Prostate gland (tissue), 2 donors: ENCODE measurements at places on chromosomes 7 and 10. TPM values are rescaled to one million over a fixed set of nuclear protein-coding genes. Genes with fewer than 3 reads are reported as not detected.
A peak's percentile ranks its signal among the peaks of the same experiment; 100 is the strongest.

- H3K4me3 ChIP-seq = no peak overlapping the region
- no peak for DNase-seq
- no peak overlapping the region for H3K27ac ChIP-seq
Measured at GRCh38 chr10:30705101-30705624, 75.6 kb upstream of the LYZL2 start.

DNA sequence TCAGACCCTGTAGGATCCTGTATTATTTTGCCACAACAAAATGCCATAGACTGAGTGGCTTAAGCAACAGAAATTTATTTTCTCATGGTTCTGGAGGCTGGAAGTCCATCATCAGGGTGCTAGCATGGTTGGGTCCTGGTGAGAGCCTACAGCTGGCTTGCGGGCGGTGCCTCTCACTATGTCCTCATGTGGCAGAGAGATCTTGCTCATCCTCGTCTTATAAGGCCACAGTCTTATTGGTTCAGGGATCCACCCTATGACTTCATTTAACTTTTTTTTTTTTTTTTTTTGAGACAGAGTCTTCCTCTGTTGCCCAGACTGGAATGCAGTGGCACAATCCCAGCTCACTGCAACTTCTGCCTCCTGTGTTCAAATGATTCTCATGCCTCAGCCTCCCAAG is 90.9 kb downstream of the LSM5 start:
- no peak for DNase-seq
- H3K27me3 ChIP-seq = no peaks in the 10 kb centered on the region
- no peaks in the 10 kb centered on the region for H3K4me1 ChIP-seq
- no peaks in the 10 kb centered on the region for H3K36me3 ChIP-seq
- no peak overlapping the region for H3K27ac ChIP-seq

GRCh38 chr7:99559175-99559915 is 903 bp downstream of the ZNF655 start:
- H3K4me1 ChIP-seq = no peaks in the 10 kb centered on the region
- DNase-seq = no peak
- peak overlapping the region; percentile 96 for H3K27ac ChIP-seq

GRCh38 chr7:70132852-70133690 is 534.8 kb downstream of the AUTS2 start:
- no peak overlapping the region for H3K4me3 ChIP-seq
- H3K27me3 ChIP-seq = no peaks in the 10 kb centered on the region
- H3K27ac ChIP-seq = no peak overlapping the region
- DNase-seq = no peak

- H3K27ac ChIP-seq = no peak overlapping the region
- no peak for DNase-seq
- H3K36me3 ChIP-seq = no peaks in the 10 kb centered on the region
- H3K4me1 ChIP-seq = no peaks in the 10 kb centered on the region
- no peak overlapping the region for H3K4me3 ChIP-seq
- H3K27me3 ChIP-seq = no peaks in the 10 kb centered on the region
Measured at GRCh38 chr7:13508586-13508985, 480.9 kb downstream of the ETV1 start.

- H3K27me3 ChIP-seq = no peaks in the 10 kb centered on the region
- peak; percentile 51 for DNase-seq
- H3K4me1 ChIP-seq = no peaks in the 10 kb centered on the region
Measured at GRCh38 chr7:126937171-126937570, 315.6 kb downstream of the GRM8 start.

DNA sequence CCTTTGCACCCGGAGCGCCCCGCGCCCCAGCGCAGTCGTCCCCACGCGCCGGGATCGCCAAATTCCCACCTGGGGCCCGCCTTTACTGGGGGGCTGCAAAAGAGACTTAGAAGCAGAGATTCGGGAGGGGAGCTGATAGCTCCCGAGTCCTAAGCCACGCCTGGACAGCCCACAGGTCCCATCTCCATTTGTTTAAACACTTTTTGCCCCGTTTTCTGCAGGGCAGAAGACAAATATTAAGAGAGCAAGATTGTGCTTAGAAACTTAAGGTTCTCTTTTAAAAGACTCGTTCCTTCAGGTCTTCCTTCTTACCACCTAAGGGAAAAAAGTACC is 299.1 kb upstream of the NFE2L3 start:
- no peak overlapping the region for H3K4me3 ChIP-seq
- H3K36me3 ChIP-seq = no peaks in the 10 kb centered on the region

DNA sequence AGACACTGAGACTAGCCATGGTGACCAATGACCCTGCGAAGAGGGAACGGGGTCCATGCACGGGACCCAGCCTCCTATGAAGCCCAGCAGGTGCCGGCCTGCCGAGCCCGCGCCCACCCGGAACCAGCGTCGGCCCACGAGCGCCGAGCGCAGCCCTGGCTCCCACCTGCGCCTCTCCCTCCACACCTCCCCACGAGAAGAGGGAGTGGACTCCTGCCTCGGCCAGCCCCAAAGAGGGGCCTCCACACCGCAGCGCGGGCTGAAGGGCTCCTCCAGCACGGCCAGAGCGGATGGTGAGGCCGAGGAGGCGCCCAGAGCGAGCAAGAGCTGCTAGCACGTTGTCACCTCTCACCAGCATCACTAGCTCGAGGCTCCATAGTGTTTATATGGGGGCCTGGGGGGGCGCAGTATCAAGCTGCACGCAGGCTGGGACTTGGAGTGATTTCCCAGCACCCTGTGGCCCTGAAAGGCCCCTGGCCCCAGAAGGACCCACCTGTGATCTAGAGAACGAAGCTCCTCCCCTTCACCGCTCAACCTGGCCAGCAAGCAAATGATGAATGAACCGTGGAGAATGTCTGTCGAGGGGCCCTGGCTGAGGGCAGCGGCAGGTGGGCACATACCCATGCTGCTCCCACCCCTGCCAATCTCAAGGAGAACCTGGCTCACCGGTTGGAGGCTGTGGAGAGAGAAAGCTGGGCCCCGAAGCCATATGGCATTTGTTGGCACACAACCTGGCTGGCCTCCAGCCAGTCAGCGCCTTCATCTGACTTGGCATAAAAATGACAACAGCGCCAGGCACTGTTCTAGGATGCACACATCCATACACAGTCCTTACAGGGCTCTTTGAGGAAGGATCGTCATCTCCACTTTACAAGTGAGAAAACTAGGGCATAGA is 30.7 kb downstream of the GHRHR start:
- no peak for DNase-seq
- no peak overlapping the region for H3K4me3 ChIP-seq
- no peaks in the 10 kb centered on the region for H3K27me3 ChIP-seq

- H3K36me3 ChIP-seq = no peaks in the 10 kb centered on the region
- H3K27me3 ChIP-seq = no peaks in the 10 kb centered on the region
- H3K27ac ChIP-seq = no peak overlapping the region
- no peaks in the 10 kb centered on the region for H3K4me1 ChIP-seq
- H3K4me3 ChIP-seq = no peak overlapping the region
Measured at GRCh38 chr7:155938129-155938528, 125.9 kb upstream of the SHH start.

GRCh38 chr10:48506147-48506917 is 98.5 kb downstream of the ARHGAP22 start:
- no peak overlapping the region for H3K27ac ChIP-seq
- no peaks in the 10 kb centered on the region for H3K4me1 ChIP-seq
- no peaks in the 10 kb centered on the region for H3K36me3 ChIP-seq

GRCh38 chr7:133355325-133355708 is 102.4 kb downstream of the EXOC4 start:
- no peak overlapping the region for H3K27ac ChIP-seq
- no peaks in the 10 kb centered on the region for H3K27me3 ChIP-seq
- no peak for DNase-seq

DNA sequence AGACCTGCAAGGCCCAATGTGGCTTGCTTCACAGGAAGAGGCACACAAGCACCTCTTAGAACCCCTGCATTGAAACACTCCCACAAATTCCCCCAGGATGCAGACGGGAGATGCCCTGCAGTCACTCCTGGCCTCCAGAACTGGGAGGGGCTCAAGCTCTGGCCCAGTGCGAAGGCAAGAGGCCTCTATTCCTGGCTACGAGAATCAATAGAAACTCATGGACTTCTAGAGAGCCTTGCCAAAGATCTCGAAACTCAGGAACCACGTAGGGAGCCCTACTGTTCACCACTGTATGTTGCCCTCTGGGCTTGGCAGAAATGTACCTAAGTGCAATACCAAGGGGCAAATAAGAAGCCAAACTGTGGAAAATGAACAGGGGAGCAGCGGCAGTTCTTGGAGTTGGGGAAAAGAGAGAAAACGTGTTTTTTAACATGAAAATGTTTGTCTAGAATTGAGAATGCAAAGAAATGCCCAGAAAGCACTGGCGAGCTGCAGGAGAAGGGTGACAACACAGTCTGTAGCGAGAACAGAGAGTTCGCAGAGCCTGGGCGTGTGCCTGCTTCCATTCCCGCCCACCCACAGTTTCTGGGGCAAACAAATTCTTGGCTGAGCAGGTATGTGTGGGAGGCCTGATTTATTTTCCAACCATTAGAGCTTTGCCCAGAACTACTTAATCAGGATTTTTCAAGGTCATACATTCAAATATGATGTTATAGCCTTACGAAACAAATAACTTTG is 260.5 kb upstream of the KLF14 start:
- no peaks in the 10 kb centered on the region for H3K36me3 ChIP-seq
- H3K27me3 ChIP-seq = no peaks in the 10 kb centered on the region
- H3K27ac ChIP-seq = peak overlapping the region; percentile 40

DNA sequence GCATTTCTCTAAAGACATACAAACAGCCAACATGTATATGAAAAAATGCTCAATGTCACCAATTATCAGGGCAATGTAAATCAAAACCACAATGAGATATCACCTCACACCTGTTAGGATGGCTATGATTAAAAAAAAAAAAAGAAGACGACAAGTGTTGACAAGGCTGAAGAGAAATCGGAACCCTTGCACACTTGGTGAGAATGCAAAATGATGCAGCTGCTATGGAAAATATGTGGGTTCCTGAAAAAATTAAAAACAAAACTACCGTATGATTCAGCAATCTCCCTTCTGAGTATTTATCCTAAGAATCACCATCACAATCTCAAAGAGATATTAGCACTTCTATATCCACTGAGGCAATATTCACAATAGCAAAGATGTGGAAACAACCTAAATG is 11.3 kb downstream of the LMBR1 start:
- no peaks in the 10 kb centered on the region for H3K27me3 ChIP-seq

- DNase-seq = no peak
- no peaks in the 10 kb centered on the region for H3K4me1 ChIP-seq
- no peak overlapping the region for H3K27ac ChIP-seq
- no peak overlapping the region for H3K4me3 ChIP-seq
- peaks cover 19% of the 10 kb centered on the region for H3K36me3 ChIP-seq
- no peaks in the 10 kb centered on the region for H3K27me3 ChIP-seq
Measured at GRCh38 chr7:50608196-50608906, 43.1 kb upstream of the DDC start.

DNA sequence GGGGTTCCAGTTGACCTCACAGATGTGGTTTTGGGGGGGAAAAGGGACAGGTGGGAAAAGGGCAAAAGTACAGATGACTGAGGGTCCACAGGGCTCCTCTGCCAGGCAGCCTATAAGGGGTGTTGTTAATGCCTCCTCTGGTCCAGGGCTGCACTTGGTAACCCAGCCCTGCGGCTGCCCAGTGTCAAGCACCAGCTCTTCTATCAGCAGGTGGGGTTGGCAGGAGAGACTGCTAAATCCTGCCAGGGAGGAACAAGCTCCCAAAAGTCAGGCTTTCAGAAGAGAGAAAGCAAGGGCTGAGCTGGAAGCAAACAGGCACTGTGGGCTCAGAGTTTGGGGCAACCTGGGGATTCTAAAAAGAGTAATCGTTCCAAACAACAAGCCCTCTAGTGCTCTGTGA is 39.1 kb downstream of the LRRC20 start:
- H3K36me3 ChIP-seq = no peaks in the 10 kb centered on the region
- DNase-seq = no peak
- H3K4me1 ChIP-seq = no peaks in the 10 kb centered on the region
- H3K27me3 ChIP-seq = no peaks in the 10 kb centered on the region
- H3K27ac ChIP-seq = no peak overlapping the region

DNA sequence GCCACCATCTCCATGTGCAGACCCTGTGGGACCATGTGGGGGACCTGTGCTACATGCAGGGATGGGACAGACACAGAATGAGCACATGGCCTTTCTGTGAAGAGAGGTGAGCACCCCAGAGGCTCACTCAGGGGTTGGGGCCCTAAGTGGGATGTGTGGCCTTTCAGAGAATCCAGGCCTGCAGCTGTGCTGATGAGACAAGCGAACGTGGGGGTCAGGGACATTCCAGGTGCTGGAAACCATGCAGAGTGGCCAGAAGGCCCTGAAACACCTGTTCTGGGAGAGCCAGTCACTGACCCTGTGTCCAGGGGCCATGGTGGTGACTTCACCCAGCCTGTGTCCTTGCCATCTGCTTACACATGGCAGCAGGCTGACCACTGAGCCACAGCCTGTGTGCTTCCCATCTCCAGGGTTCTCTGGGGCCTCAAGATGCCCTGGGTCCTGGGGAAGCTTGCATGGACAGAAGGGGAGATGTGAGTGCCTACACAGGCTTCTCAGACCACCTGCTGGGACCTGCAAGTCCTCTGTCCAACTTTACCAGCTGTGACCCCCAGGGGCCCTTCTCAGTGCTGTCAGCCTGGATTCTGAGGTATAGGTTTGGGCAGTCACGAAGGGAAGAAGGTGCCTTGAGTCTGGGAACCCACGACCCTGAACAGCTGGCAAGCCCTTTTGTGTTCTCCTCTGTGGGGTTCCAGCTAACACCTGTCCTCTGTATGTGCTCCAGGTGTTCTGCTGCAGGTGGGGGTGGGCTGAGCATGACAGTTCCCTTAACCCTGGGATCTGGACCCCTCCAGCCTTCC is 17.6 kb downstream of the RAMP3 start:
- no peaks in the 10 kb centered on the region for H3K4me1 ChIP-seq
- H3K27me3 ChIP-seq = no peaks in the 10 kb centered on the region
- H3K4me3 ChIP-seq = no peak overlapping the region

- H3K4me1 ChIP-seq = no peaks in the 10 kb centered on the region
- no peak overlapping the region for H3K4me3 ChIP-seq
- H3K27me3 ChIP-seq = no peaks in the 10 kb centered on the region
- H3K27ac ChIP-seq = no peak overlapping the region
- no peak for DNase-seq
Measured at GRCh38 chr10:105973360-105973759, 1191.1 kb downstream of the SORCS1 start.

DNA sequence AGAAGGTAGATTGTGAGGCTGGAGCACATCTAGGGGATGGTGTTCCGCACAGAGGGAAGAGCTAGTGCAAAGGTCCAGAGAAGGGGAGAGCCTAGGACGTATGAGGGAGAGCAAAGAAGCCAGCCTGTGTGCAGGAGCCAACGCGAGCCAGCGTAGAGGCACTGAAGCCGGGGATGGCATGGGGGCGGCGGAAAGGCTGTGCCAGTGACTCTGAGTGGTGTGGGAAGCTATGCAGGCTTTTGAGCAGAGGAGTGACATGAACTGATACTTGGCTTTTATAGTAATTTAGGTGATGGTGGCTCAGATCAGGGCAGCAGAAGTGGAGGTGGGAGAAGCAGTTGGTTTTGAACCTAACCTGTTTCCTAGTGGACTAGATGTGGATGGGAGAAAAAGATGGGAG is 65.8 kb downstream of the ATXN7L1 start:
- H3K4me3 ChIP-seq = no peak overlapping the region
- H3K27me3 ChIP-seq = no peaks in the 10 kb centered on the region
- no peak for DNase-seq
- no peaks in the 10 kb centered on the region for H3K4me1 ChIP-seq

Gene PRRT4
- total RNA-seq = 1.2 TPM

Gene CALML5
- 10.5 TPM for total RNA-seq

Gene FKBP6
- total RNA-seq = not detected

Gene C10orf67
- not detected for total RNA-seq

Gene SERPINE1
- total RNA-seq = 24.4 TPM

Gene PTPN20
- 2.5 TPM for total RNA-seq

Gene ZEB1
- 15.0 TPM for total RNA-seq
